ENCODE measurements at places on chromosomes 1 and 21.

- DNase-seq = peak; percentile 83
Observed at GRCh38 chr1:179877586-179878265, at the start of gene TOR1AIP2. Gene TOR1AIP2, minus strand, starts transcription at chr1:179877803. Its CDS starts 25,138 bp downstream, at chr1:179852665.

- no peak for DNase-seq
Observed at GRCh38 chr1:31145648-31146047, 80.1 kb upstream of the PUM1 start.

- peak; percentile 71 for DNase-seq
Observed at GRCh38 chr1:89794406-89794805, 26.4 kb upstream of the LRRC8D start.

DNA sequence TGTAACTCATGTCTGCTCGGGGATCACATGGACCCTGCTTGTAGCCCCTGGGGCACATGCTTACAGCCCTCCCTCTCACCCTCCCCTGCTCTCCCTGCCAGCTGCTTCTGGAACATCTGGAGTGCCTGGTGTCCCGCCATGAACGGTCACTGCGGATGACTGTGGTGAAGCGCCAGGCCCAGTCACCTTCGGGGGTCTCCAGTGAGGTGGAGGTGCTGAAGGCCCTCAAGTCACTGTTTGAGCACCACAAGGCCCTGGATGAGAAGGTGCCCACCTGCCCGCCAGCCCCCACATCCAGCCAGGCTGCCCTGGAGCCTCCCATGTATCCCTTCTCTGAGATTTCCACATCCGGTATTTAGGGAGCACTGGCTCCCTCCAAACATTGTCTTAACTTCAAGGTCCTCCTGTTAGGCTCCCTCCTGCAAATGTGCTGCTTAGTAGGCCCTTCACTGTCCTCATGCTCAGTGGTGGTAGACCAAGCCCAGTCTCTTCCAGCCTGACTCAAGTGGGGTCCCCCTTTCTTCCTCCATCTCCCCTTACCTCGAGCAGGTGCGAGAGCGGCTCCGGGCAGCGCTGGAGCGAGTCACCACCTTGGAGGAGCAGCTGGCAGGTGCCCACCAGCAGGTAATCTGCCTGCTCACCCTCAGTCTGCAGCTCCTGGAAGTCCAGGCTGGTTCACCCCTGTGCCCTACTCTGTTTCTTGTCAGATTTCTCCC, 17.7 kb downstream of the PPFIA4 start:
- DNase-seq = no peak

- no peak for DNase-seq
Observed at GRCh38 chr1:108758796-108759195, 12.3 kb downstream of the STXBP3 start.

DNA sequence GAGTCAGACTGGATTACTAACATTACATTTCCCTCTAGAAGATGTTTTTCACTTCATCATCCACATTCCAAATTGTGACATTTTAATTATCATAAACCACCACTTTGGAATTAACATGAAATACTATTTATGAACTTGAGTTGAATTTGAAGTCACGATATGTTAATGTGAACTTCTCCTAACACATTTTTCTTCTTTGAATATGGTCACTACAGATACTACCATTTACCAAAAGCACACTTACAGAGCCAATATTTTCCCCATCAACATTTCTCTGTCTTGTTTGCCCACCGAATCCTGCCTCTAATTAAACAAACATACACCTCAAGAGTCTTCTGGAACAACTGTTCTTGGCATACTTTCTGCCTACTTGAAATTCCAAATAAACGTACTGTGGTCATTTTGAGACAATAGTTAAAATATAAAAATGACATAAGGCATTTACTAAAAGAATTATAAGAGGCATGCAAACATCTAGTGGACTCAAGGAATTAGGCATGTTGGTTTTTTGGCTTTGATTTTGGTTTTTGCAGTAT, 177.4 kb downstream of the AKT3 start:
- DNase-seq = no peak

DNA sequence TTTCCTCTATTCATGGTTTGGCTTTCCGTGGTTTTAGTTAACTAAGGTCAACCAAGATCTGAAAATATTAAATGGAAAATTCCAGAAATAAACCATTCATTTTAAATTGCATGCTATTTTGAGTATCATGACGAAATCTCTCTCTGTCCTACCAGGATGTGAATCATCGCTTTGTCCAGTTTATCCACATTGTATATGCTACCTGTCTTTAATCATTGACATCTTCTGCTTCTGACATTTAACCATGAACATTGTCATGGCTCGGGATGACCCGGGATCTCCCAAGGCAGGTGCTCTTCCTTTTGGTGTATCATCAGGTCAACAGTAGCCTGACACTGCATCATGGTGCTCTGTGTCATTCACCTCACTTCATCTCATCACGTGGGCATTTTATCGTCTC, 125.5 kb upstream of the HNRNPU start:
- peak; percentile 73 for DNase-seq

- no peak for DNase-seq
Observed at GRCh38 chr1:205294934-205295333, 26.6 kb downstream of the NUAK2 start.

GRCh38 chr1:11860587-11860986, 1.8 kb upstream of the NPPB start:
- DNase-seq = no peak

GRCh38 chr1:106037526-106037925, 1018.9 kb upstream of the PRMT6 start:
- no peak for DNase-seq

DNA sequence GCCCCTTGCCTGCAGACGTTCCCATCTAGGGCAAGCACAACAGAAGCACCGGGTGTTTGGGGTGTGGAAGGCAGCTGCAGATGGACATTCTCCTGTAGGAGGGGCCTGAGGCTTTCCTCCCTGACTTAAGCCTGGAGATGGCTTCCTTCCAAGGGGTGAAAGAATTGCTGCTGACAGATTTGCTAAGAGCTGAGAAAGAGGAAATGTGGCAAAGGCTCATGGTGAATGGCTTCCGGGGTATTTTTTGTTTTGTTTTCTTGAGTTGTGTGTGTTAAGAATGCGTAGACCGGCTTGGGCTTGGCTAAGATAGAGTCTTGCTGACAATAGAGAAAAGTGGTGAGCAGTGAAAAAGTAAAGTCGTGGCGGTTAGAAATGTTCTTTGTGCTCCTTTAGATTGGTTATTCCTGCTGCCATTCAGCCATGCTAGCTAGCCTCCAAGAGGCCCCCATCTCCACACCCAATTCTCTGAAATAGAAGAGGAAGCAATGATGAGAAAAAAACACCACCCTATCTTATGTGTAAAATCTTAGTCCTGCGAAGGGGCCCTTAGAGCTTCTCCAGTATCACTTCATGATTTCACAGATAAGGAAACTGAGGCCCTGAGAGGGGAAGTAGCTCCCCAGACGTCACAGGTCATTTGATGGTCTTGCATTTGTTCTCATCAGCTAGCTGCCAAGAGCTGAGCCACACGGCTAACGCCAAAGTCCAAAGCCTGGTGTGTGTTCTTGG, 36.9 kb downstream of the EIF2D start:
- peak; percentile 95 for DNase-seq

DNA sequence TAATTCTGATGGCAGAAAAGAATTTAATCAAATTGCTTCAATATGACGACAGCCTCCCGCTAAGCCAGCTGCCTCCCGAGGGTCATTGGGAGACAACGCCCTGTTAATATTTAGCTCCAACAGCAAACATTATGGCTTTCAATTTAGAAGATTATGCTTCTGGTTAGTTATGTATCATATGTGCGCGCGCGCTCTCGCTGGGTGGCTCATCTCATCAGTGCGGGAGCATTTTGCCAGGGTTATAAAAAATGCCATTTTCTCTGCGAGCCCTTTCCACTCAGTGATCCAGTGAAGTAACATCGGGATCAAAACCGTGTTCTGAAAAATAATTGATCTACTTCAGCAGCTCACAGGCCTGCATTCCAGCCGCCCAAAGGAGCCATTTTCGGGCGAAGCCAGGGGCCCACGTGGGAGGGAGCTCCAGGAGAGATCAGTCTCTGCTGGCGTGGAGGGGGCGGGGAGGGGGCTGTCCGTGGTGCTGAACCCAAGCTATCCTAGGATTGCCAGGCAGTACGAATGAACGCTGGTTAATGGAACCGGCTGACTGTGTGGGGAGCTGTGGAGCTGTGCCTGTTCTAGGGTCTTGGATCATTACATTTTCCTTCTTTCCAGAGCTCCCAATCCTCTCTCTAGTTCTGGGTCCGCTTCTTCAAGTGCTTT, 219.1 kb upstream of the ZC3H12A start:
- DNase-seq = peak; percentile 10

DNA sequence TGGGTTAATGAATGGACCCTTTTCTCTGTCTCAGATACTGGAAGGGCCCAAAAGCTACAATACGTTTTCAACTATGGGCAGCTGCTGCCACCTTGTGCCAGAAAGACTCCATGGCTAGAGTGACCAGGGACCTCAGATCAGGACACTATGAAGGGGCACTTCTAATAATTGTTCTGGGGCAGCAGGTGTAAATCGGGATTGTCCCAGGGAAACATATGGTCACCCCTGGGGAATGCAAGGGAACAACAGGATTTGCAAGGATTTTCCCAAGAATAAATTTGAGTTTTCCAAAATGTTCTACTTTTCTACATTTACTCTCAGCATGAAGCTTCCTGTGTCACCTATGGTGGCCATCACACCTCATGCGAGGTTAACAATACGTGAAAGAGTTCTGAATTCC, 12.0 kb upstream of the FCAMR start:
- DNase-seq = peak; percentile 32

DNA sequence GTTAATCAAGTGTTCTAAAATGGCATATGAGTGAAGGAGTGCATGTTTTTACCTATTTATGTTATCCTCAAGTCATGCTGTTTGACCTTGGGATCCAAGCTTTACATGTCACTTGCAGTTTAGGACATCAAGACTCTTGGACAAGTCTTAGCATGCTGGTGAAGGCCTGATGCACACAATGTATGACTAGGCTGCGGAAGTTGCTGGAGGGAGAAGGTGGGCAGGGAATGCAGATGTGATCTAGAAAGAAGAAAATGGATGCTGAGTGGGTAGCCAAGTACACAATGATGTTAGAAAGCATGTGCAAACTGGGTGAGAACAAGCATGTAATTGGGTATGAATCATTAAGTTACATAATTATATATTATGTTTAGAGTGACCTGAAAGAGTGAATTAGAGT, 301.8 kb downstream of the BRINP2 start:
- DNase-seq = no peak

DNA sequence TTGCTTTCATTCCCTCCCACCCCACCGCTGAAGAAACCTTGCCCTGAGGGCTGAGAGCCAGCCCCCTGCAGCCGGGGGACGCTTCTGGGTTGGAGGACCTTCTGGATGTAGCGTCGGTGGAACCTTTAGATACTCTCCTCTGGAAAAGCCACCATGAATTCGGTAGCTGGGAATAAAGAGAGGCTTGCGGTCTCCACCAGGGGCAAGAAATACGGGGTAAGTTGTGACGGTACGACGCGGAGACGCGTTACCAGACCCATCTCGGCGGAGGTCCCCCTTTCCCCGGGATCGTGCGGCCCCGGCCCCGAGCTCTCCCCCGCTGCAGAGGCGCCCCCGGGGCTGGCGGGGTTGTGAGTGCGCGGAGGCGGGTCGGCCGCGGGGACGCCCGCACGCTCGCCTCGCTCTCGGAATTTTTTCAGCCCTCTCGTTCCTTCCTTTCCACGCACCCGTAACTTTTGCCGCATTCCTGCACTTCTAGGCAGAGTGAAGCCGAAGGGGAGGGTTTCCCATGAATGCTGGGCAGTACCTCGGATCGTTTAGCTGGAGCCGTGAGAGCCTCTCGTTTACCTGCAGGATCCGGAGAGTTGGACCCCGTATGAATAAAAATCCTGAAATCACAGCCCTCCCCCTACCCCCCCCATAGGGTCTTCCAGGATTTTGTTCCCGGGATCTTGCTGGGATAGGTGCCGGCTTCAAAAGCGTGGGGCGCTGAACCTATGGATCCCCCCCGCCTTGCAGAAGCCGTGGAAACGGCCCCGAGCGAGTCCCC, 671 bp downstream of the KIF26B start:
- peak; percentile 34 for DNase-seq

GRCh38 chr1:66175098-66175497, 358.9 kb upstream of the SGIP1 start:
- DNase-seq = no peak

- no peak for DNase-seq
Observed at GRCh38 chr1:215360758-215361157, 206.3 kb upstream of the KCTD3 start.

GRCh38 chr1:169924829-169925228, 31.1 kb upstream of the SCYL3 start:
- DNase-seq = no peak

GRCh38 chr1:101520302-101520701, 283.5 kb downstream of the S1PR1 start:
- DNase-seq = peak; percentile 31

DNA sequence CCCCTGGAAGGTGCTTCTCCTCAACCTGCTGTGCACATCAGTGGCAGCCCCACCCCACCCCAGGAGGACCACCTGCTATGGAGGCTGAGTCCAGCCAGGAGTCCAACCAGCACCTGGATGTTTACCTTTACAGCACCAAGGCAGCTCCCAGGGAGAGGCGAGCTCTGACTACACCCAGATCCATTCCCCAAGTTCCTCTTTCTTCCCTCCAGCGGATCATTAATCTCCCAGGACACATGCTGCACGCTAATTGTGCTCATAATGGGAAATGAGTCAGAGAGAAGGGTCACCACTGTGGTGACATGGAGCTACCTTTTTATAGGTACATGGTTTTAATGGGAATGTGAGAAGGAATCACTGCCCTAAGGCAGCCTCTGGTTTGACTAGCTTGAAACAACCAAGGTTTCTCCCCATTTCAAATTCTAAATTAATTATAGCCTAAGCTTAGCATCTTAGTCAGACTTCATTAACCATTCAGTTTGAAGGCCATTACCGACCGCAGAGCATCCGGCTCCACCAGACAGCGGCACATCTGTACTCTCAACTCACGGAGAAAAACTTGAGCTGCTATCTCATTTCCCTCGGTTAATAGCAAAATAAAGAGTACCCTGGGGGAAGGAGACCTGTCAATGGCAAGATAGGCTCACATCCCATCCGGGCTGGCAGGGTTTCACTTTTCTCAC, 173.1 kb upstream of the GALNT2 start:
- no peak for DNase-seq

DNA sequence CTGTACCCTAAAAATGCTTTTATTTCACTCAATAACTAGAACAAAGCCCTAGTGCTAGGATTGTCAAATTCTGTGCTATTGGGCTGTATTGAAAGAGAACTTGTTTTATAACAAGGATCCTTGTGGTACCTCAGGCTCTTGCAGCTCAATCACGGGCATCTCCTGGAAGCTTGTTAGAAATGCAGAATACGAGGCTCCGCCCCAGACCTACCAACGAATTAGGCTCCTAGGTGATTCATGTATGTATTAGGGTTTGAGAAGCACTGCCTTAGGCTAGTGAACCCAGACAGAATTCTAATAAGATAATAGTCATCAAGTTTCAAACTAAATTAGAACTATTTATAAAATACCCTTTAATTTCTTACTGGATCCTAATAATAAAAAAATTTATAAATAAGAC, 45.6 kb downstream of the ZZZ3 start:
- no peak for DNase-seq

- no peak for DNase-seq
Observed at GRCh38 chr1:210523830-210524229, 195.1 kb downstream of the HHAT start.
